Stimulated activated CD4-positive, alpha-beta T cell treated with anti-CD3 and anti-CD28 coated beads, Interleukin-4, amount 100 ng/mL, for 24 hours (primary cell): ENCODE measurements at places on chromosomes 2 and 18.

DNA sequence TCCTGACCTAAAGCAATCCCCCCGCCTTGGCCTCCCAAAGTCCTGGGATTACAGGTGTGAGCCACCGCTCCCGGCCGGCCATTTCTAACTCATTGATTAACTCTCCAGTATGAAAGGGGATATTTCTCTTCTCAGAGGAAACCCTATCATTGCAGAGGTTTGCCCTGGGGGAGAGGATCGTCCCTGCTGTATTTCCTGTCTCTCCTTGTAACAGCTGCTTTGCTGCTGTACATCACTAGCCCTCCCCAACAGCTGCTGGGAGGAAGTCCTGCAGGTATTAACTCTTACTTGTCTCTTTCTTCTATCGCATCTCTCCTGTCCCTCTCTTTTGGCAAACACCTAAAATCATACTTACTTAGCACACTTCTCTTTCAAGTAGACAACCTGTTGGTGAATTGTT lies 219.0 kb upstream of the DSEL start:
- no peak for DNase-seq

DNA sequence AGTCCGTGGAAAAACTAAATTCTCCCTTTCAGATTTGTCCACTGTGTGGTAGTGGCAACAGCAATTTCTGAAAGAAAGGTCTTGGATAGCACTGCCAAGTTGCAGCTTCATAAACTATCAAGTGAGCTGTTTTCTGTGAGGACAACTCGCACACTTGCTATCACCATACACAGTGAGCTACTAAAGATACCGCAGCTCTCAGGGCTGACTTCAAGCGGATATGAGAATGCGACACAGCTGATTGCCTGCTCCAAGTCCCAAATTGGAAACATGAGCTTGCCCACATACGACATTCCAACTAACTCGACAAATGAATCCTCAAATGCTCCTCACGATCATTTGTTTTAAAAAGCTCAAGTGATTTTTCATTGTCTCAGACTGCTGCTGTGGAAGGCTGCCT lies 46.2 kb downstream of the E2F6 start:
- no peak for DNase-seq

DNA sequence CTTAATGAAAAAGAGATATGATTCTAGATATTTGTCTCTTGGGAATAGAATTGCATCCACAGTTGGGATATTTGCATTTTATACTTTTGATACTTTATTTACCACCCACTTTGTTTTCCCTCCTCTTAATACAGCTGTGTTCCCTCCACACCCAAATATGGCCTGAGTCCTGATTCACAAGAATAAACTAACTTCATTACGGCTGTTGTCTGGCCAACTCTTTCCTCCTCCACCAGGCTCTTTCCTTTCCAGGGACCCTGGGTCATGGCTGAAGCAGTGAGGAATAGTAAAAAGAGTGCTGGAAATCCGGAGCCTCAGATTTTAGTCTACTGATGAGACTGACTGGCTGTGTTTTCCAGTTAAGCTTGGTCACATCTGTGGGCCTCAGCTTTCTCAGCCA lies 48.4 kb upstream of the STAM2 start:
- no peak for DNase-seq

- DNase-seq = no peak
These were observed 1.9 kb upstream of the NMUR1 start for GRCh38 chr2:231531883-231532755.

DNA sequence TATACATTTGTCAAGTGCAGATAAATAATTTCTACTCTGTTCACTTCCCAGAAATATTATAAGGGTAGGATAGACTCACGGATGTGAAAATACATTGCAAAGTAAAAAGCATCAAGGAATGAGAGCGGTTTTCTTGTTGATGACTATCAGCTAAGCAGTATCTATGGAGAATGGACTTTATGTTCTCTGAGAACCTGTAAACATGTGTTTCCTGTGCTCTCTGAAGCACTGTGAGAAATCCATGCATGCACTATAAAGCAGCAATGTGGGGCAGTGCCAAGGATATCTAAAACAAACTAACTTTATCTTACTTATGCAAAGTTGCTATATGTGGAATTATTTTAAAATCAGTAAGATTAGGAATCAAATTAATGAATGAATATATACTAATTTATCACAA lies 4.4 kb upstream of the SIGLEC15 start:
- no peak for DNase-seq

DNA sequence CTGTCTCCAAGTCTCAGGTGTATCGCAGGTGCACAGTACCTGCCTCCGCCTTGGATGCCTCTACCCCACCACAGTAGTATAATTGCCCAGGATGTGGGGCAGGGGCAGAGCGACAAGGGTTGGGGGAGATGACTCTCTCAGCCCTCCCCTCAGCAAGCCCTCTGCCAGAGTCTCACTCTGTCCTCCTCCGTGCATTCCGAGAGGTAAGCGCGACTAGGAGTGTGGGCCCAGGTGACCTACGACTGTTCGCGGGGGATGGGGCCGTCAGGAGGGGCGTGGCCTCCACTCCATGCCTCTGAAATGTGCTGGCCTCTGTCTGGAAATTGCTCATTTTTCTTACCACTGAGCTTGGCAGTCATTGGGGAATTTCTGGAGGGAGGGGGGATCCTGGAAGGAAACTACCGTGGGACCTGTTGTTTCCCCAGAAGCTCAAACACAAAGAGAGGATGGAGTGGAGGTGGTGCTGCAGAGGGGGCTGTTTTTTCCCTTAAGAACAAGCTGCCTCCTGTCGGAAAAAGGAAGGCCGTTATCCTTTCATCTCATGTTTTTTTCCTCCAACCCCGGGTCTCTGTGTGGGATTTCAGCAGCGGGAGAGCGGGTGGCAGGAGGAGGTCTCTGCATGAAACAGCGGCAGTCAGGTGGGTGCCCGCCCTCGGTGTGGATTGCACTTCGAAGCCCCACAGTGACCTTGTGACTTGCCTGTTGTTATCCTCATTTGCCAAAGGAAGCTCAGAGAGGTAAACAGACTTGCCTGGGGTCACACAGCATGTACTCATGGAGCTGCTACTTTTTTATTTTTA lies 13.0 kb upstream of the RALB start:
- no peak for DNase-seq

GRCh38 chr18:25672490-25672889 lies 320.5 kb upstream of the ZNF521 start:
- no peak for DNase-seq

- no peak for DNase-seq
These were observed 45.6 kb upstream of the INHBB start for GRCh38 chr2:120300385-120300784.

DNA sequence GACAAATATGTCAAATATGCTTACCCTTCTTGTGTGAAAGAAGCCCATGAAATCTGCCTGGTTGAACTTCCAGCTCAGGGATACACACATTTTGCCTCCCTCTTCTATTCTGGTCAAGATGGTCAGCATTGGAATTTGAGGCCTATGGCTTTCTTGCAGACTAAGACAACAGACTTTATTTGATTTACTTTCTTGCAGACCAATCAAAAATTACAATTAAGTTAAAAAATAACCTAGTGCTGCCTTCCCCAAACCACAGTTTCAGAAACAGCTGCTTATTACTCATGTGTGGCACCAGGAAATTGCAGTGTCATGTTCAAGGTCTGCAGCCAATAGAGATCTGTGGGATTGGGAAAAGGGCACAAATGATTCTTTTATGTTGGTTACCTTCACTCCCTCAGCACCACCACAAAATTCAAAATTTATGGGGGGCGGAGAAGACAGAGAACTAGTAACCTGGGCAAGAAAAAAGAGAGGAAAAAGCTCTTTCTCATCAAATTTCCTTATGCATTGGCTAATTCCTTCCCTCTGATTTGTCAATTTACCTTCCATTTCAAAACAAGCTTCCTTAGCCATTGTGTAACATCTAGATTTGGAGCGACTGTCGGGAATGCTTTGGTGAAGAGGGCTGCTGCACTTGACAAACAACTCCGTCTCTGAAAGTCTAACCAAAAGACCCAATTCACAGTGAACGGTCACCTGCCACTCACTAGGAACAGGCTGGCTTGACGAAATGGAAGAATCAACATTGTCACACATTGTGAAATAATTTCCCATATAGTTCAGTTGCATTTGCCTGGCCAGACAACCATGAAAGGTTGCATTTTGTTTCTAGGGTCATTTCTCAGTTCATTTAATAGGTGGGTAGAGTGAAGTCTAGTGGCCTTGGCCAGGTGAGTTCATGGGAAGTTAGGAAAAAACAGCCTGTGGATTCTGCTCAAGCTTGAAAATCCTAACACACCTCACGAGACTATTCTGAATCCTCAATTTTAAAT lies 100.4 kb upstream of the FZD5 start:
- DNase-seq = no peak

- no peak for DNase-seq
These were observed 13.9 kb downstream of the EFHD1 start for GRCh38 chr2:232647261-232647660.

DNA sequence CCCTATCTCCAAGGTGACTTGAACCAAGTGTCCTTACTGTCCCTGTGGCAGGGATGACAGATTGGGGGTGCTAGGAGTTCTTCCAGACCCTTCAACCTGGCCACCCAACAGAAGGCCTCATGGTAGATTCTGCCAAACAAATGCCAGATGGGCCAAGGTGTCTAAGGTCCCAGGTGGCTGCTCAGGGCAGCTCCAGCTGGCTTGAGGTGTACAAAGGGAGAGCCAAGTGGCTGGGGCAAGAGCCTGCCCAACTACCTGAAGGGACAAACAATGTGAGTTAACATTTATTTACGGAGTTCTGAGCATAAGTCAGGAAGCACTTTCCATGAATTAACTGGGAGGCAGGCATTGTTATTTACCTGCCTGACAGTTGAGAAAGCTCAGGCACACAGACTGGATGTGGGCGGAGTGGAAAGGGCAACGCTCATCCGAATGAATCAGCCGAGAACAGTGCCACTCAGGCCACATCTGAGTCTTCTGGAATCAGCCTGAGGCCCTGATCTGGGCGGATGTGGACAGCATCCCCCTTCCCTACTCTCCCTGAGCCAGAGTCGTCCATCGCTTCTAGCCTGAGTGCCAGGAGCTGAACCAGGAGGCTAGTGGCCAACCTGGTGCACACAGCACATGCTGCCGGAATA lies 4.4 kb upstream of the KCNIP3 start:
- DNase-seq = no peak

GRCh38 chr2:210544007-210544590 lies 12.3 kb upstream of the CPS1 start:
- DNase-seq = no peak

DNA sequence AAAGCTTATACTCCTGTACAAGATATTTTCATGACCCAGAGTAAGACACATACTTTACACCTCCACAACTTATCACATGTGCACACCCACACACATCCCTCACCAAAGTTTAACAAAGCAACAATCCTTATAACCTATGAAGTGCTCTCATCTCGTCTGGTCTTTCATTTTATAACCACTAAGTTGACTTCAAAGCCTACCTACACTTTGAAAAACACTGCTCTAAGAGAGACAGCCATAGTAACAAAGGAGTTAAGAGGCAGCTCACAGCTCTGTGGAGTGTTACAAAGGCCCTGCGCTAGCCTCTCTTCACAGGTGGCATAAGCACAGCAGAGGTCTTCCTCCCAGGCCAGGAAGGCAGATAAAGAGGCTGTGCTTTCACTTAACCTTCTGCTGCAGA lies 69.7 kb upstream of the TMEM200C start:
- DNase-seq = no peak

DNA sequence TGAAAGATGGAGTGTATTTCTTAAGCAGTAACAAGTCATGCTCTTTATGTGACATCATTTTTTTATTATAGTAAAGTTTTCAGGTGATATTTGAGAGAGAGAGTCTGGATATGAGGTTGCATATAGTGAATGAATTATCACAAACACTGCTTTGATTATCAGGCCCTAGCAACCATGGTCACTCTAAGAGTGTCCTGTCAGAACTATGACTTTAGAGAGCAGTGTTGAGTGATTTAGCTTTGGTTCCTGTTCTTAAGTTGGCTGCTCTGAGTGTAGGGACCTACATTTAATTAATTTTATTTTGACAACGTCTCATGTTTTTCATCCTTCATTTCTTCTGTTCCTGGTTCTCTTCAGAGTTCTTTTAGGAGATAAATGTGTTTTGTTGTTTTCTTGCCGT lies 275.5 kb downstream of the KCNJ3 start:
- no peak for DNase-seq

DNA sequence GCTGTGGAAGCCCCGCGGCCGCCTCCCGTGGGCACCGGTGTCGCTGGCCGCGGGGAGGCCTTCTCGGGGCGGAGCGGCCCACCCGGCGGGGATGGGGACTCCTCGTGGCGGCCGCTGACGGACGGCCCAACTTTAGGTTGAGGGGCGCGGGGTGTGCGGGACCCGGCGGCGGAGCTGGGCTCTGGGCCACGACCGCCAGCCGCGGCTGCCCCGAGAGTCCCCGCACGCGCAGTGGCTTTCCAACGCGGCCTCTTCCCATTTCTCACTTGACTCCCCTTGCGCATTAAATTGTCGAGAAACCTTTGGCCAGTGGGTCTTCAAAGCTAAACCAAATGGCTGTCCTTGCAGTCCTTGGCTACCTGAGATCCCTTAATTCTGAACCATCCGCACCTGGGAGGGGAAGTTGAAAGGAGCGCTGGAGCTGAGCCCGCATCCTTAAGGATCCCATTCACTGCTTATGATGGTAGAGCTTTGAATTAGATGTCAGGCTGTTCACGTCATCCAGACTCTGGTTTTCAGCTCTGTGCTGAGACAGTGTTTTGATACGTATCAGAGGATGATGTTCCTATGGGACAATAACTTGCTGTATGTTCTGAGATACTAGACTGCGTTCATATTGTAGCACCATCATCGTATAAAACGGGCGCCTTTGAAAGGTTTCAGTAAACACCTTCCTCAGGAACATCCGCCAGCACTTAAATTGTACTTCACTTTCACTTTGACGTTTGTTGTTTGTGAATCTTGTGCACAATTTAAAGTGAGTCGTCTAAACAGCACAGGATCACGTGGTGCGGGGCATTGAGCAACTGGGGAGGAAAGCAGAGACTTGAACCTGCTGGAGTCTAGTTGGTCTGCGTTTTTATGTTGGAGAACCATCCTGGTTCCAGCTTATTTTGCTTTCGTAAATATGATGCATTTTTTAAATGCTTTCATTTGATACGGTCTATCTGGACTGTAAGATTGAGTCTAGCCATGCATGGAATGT lies 874 bp downstream of the CLIP4 start:
- peak; percentile 73 for DNase-seq

- no peak for DNase-seq
These were observed 85.9 kb downstream of the FEZ2 start for GRCh38 chr2:36511858-36512603.

DNA sequence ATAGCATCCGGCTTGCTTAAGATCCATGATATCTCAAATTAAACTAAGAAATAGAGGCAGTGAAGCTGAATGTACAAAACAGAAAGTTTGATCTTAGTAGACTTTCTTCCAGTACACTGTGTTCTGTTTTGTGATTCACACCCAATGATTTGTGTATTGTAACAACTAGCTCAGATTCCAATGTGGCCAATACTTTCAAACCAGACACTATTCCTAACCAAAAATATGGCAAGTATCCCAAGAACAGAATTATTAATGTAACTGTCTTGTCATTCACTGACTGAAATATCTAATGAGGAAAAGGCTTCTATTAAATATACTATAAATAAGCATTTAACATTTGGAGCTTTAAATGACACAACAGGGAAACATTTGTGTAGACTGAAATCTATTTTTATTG lies 299.1 kb downstream of the NRXN1 start:
- DNase-seq = no peak

- no peak for DNase-seq
These were observed 11.1 kb downstream of the HES6 start for GRCh38 chr2:238228700-238229099.

GRCh38 chr2:201234663-201235135 lies 25.6 kb upstream of the CASP8 start:
- DNase-seq = no peak

- DNase-seq = no peak
These were observed 2.1 kb upstream of the COL5A2 start for GRCh38 chr2:189181706-189182105.

- DNase-seq = no peak
These were observed 2008.4 kb upstream of the PIK3C3 start for GRCh38 chr18:39946623-39947061.
